ENCODE measurements at places on chromosomes 12 and 14.

- H3K27me3 ChIP-seq = no peaks in the 10 kb centered on the region
- DNase-seq = peak; percentile 74
- H3K4me1 ChIP-seq = peaks cover 65% of the 10 kb centered on the region
- H3K36me3 ChIP-seq = no peaks in the 10 kb centered on the region
- H3K4me3 ChIP-seq = no peak overlapping the region
Observed at GRCh38 chr14:50083467-50084337, 32.7 kb downstream of the VCPKMT start.

DNA sequence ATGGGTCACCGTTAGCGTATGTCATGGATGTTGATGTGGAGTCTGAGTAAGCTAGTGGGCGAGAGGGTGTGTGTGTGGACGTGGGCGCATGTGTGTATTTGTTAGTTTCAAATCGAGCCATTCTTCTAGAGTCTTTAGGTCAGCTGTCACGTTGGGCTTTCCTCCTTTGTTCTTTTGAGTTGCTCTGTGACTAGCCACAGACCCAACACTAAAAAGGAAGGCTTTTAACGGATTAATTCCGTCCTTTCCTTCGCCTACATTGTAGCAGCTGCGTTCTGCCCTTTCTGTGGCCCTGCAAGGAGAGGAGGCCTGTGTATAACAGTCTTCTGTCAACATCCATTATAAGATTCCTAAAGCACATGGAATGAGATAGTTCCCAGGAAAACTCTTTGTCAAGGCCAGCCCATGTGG lies 117.2 kb upstream of the DNM1L start:
- no peak for DNase-seq
- H3K4me1 ChIP-seq = no peaks in the 10 kb centered on the region
- no peaks in the 10 kb centered on the region for H3K27me3 ChIP-seq
- no peak overlapping the region for H3K27ac ChIP-seq

GRCh38 chr14:100522616-100523099 lies 64.6 kb downstream of the BEGAIN start:
- H3K4me3 ChIP-seq = no peak overlapping the region
- no peaks in the 10 kb centered on the region for H3K27me3 ChIP-seq
- H3K36me3 ChIP-seq = peaks cover 5% of the 10 kb centered on the region
- no peaks in the 10 kb centered on the region for H3K4me1 ChIP-seq
- peak; percentile 1 for DNase-seq

- peaks cover 4% of the 10 kb centered on the region for H3K27me3 ChIP-seq
- H3K4me1 ChIP-seq = no peaks in the 10 kb centered on the region
- H3K27ac ChIP-seq = no peak overlapping the region
- H3K36me3 ChIP-seq = no peaks in the 10 kb centered on the region
- H3K4me3 ChIP-seq = no peak overlapping the region
- DNase-seq = no peak
Observed at GRCh38 chr12:51630986-51631385, 40.0 kb downstream of the SCN8A start.

DNA sequence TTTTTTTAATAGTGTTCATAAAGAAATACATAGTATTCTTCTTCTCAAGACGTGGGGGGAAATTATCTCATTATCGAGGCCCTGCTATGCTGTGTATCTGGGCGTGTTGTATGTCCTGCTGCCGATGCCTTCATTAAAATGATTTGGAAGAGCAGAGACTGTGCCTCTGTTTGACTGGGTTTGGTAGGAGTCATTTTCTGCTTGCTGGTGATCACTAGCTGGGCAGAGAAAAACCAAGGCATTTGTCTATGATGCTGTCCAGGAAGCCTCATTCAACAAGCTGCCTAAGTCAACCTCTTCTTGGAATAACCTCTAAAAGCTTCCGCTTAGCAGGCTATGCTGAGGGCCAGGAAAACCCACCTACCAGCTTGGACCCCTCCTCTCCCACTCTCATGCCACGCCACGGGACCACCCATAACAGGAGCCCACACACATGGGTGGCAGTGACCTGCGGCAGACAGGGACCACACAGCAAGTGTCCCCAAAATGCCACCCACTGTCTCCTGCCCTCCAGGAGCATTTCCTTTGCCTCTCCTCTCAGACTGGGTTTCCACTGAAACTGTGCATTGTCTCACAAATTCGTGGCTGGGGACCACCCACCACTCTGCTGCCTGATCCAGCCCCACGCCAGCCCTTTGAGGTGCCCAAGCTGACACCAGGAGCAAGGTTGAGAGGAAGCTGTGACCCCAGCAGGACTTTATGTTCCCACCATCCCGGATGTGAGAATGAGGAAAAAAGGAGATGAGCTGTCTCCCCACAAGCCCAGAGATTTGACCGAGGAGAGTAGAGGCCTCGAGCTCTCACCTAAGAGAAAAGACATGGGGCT lies 36.8 kb downstream of the DAD1 start:
- H3K36me3 ChIP-seq = peaks cover 21% of the 10 kb centered on the region
- no peaks in the 10 kb centered on the region for H3K27me3 ChIP-seq
- H3K27ac ChIP-seq = peak overlapping the region; percentile 97
- peak; percentile 48 for DNase-seq

GRCh38 chr12:121712190-121712460 lies 427 bp upstream of the TMEM120B start:
- peak overlapping the region; percentile 73 for H3K27ac ChIP-seq
- peak; percentile 28 for DNase-seq
- H3K36me3 ChIP-seq = no peaks in the 10 kb centered on the region
- no peaks in the 10 kb centered on the region for H3K27me3 ChIP-seq
- peak overlapping the region; percentile 86 for H3K4me3 ChIP-seq
- H3K4me1 ChIP-seq = peaks cover 21% of the 10 kb centered on the region

DNA sequence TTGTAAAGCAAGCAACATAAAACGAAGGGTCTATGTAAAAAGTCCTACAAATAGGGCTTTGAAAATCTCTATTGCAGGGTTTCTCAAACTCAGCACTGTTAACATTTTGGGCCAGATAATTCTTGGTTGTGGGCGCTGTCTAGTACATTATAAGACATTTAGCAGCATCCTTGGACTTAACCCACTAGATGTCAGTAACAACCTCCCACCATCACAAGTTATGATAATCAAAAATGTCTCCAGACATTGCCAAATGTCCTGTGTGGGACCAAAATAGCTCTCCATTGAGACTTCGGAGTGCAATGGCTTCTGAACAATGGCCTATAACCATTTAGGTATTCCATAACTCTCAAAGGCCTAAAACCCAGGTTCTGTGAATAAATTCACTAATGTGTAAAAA lies 22.9 kb upstream of the DHRS7 start:
- no peak overlapping the region for H3K27ac ChIP-seq
- H3K36me3 ChIP-seq = no peaks in the 10 kb centered on the region
- peaks cover 5% of the 10 kb centered on the region for H3K4me1 ChIP-seq
- no peak for DNase-seq
- H3K4me3 ChIP-seq = no peak overlapping the region
- no peaks in the 10 kb centered on the region for H3K27me3 ChIP-seq

Measured in natural killer cell (primary cell).